ENCODE measurements at places on chromosomes 16 and 17.

GRCh38 chr16:85028685-85029407 lies 1.3 kb downstream of the KIAA0513 start:
- DNase-seq: peak; percentile 86
- no peaks in the 10 kb centered on the region for H3K36me3 ChIP-seq
- H3K4me3 ChIP-seq: peak overlapping the region; percentile 76
- H3K27ac ChIP-seq: peak overlapping the region; percentile 94

GRCh38 chr16:14196011-14196410 lies 124.9 kb downstream of the MRTFB start:
- peaks cover 12% of the 10 kb centered on the region for H3K4me1 ChIP-seq
- no peaks in the 10 kb centered on the region for H3K27me3 ChIP-seq
- no peaks in the 10 kb centered on the region for H3K36me3 ChIP-seq
- DNase-seq: peak; percentile 49
- no peak overlapping the region for H3K4me3 ChIP-seq
- H3K27ac ChIP-seq: peak overlapping the region; percentile 65

DNA sequence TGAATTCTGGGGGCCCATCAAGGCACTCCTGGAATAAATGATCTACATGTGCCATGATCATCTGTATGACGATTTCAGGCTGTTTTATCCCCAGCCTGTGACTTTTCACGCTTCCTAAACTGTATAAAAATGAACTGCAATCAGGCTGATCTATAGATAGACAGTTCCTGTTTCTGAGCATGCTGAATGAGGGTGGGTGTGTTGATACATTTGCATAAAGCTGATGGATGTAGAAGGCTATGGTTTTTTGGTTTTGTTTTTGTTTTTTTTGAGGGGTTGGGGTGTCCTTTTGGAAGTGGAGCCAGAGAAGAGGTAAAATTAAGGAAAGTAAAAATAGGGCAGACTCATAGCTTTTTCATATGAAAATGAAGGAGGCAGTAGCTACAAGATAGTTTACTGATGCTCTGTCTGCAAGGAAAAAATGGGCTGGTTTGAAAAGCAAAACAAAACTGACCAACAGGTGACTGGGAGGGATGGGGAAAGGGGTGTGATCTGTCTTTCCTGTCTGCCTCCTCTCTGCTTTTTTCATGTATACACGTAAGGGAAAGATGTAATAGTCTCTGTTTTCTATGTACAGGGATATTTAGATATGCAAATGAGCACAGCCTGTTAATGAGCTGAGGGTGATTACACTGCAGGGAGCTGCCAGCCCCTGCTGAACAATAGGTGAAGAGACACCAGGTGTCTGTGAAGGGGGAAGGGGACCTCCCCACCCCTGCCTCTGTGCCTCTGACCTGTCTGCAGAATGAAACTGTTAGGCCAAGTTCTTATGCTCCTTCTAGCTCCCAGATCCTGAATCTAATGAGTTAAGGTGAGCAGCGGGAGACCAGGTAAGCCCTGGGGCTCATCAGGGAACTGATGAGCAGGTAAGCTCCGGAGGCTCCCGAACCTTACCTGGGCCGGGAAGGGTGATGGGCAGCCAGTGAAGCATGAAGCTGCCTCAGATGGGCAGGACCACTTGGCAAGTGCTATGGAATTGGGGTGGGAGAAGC lies 46.6 kb upstream of the LYRM9 start:
- H3K27me3 ChIP-seq: no peaks in the 10 kb centered on the region
- no peak overlapping the region for H3K4me3 ChIP-seq
- no peaks in the 10 kb centered on the region for H3K4me1 ChIP-seq
- H3K36me3 ChIP-seq: no peaks in the 10 kb centered on the region
- no peak overlapping the region for H3K27ac ChIP-seq

- no peak for DNase-seq
- peaks cover 23% of the 10 kb centered on the region for H3K4me1 ChIP-seq
- H3K36me3 ChIP-seq: no peaks in the 10 kb centered on the region
- H3K27me3 ChIP-seq: peaks cover 4% of the 10 kb centered on the region
- H3K27ac ChIP-seq: peak overlapping the region; percentile 74
Observed at GRCh38 chr17:77882040-77882439, 76.5 kb upstream of the TNRC6C start.

DNA sequence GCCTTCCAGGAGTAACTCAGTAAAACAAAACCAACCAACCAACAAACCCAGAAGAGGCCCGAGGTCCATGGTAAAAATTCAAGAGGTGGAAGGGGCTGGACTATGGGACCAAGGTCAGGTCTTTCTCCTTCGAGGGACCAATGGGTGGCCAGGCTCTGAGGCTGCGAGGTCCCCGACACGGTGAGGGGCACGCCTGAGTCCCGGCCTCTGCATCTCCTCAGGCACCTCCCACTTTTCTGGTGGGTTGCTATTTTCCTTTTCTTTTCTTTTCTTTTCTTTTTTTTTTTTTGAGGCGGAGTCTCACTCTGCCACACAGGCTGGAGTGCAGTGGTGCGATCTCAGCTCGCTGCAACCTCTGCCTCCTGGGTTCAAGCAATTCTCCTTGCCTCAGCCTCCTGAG lies 18.0 kb downstream of the CD7 start:
- no peak for DNase-seq
- H3K36me3 ChIP-seq: no peaks in the 10 kb centered on the region
- no peak overlapping the region for H3K4me3 ChIP-seq
- no peaks in the 10 kb centered on the region for H3K27me3 ChIP-seq

Data from adrenal gland (tissue), 19 donors.